ENCODE measurements at places on chromosomes 3 and 15. TPM values are rescaled to one million over a fixed set of nuclear protein-coding genes. Genes with fewer than 3 reads are reported as not detected.
A peak's percentile ranks its signal among the peaks of the same experiment; 100 is the strongest.

- H3K36me3 ChIP-seq: no peaks in the 10 kb centered on the region
- DNase-seq: no peak
- H3K4me3 ChIP-seq: no peak overlapping the region
- no peaks in the 10 kb centered on the region for H3K4me1 ChIP-seq
- no peak overlapping the region for H3K27ac ChIP-seq
- H3K27me3 ChIP-seq: no peaks in the 10 kb centered on the region
Measured at GRCh38 chr3:27467545-27467944, 16.6 kb downstream of the SLC4A7 start.

DNA sequence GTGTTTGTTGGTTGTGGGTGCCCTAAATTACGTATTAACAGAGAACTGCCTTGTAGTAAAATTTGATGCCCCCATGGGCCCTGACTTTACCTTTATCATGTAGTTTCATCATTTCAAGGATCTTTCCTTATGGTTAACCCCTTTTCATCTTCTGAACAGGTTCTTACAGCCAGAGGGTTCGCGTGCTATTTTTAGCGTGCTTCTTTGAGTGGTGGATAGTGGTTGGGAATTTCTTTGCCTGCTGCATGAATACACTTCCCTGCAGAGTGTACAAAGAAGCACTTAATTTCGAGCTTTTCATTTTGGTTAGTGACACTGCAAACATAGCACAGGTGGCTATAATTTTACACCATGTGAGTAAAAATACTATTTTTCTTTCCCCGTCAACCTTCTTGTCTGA lies 231.8 kb downstream of the ROBO2 start:
- no peaks in the 10 kb centered on the region for H3K4me1 ChIP-seq
- no peak for DNase-seq
- no peak overlapping the region for H3K4me3 ChIP-seq

- peak overlapping the region; percentile 4 for H3K4me3 ChIP-seq
- H3K4me1 ChIP-seq: no peaks in the 10 kb centered on the region
- H3K27me3 ChIP-seq: no peaks in the 10 kb centered on the region
- no peak for DNase-seq
- peak overlapping the region; percentile 53 for H3K27ac ChIP-seq
Measured at GRCh38 chr15:101439285-101439919, 50.1 kb downstream of the PCSK6 start.

DNA sequence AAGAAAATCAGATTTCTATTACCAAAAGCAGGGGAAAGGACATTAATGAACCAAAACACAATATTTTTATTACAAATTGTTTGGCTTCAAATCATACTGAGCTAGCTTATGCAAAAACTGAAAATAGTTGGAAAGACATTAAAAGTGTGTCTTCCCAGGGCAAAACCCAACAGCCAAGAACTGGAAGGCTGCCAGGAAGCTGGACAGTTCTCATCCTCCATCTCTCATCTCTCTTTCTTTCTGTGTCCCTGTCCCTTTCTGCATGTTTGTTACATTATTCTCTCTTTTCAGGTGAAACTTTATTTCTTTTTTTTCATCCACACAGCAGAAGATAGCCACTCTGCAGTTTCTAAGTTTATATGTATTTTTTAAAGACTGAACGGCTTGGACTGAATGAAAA lies 41.1 kb upstream of the SNTN start:
- no peaks in the 10 kb centered on the region for H3K36me3 ChIP-seq
- H3K27ac ChIP-seq: no peak overlapping the region
- H3K4me1 ChIP-seq: no peaks in the 10 kb centered on the region
- H3K27me3 ChIP-seq: no peaks in the 10 kb centered on the region
- DNase-seq: no peak

DNA sequence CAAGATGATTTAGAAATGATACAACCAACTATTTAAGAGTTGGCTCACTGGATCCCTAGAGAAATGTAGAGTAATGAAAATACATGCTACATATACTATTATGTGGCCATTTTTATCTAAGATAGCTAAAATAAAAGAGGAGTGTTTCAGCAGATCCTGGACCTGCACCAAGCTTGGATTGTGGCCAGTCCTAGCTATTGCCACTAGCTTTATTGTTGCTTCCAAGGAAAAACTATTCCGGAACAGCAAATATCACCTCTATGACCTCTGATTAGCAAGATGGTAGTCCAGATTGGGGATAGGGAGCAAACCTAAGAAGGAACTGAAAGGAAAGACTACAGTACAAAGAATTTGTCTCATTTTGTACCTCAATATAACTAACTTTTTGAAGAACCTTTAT lies 63.7 kb upstream of the NDN start:
- H3K36me3 ChIP-seq: no peaks in the 10 kb centered on the region
- no peak overlapping the region for H3K4me3 ChIP-seq
- H3K4me1 ChIP-seq: no peaks in the 10 kb centered on the region
- H3K27me3 ChIP-seq: no peaks in the 10 kb centered on the region
- no peak overlapping the region for H3K27ac ChIP-seq
- DNase-seq: no peak

GRCh38 chr3:182503401-182503800 lies 289.9 kb upstream of the ATP11B start:
- no peak overlapping the region for H3K4me3 ChIP-seq
- no peaks in the 10 kb centered on the region for H3K36me3 ChIP-seq
- DNase-seq: no peak
- H3K27me3 ChIP-seq: no peaks in the 10 kb centered on the region

DNA sequence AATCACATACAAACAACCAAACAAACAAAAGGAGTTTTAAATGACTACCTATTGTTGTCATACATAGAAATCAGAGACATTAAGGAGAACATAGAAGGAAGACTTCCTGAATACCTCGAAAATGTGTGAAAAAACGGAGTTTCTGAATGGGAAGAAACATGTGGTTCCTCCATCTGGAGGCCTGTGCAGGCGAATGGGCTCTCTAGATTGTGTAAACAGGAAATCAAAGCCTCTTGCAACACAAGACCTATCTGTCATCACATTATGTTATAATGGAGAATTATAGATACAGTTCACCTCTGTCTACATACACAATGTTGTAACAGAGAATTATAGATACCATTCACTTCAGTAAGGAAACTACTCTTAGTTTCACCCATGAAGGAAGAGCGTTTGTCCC lies 44.1 kb downstream of the RUBCN start:
- no peak overlapping the region for H3K27ac ChIP-seq
- H3K4me3 ChIP-seq: no peak overlapping the region
- H3K36me3 ChIP-seq: no peaks in the 10 kb centered on the region
- H3K4me1 ChIP-seq: no peaks in the 10 kb centered on the region
- H3K27me3 ChIP-seq: no peaks in the 10 kb centered on the region
- DNase-seq: no peak

GRCh38 chr3:46356276-46356675 lies 2.4 kb downstream of the CCR2 start:
- H3K4me1 ChIP-seq: no peaks in the 10 kb centered on the region
- no peak overlapping the region for H3K4me3 ChIP-seq
- H3K27me3 ChIP-seq: no peaks in the 10 kb centered on the region
- DNase-seq: no peak
- no peak overlapping the region for H3K27ac ChIP-seq
- no peaks in the 10 kb centered on the region for H3K36me3 ChIP-seq

DNA sequence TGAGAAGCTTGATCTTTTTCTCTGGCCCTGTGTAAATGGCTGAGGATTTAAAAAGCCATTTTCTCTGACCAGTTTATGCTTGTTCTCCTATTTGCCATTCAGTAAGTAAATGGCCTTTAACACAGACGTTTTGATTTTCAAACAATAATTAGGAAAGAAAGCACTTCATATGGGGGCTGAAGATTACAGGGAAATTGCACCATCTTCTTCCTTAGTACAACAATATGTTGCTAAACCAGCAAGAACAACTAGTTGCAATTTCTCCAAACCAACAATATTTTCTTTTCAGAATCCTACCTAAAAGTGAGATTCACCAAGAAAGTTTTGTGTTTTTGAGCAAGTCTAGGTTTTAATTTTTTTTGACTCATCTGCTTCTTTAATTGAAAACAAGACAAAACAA lies 80.5 kb upstream of the CCNL1 start:
- DNase-seq: no peak
- H3K27me3 ChIP-seq: no peaks in the 10 kb centered on the region
- H3K27ac ChIP-seq: no peak overlapping the region
- no peaks in the 10 kb centered on the region for H3K4me1 ChIP-seq
- H3K36me3 ChIP-seq: no peaks in the 10 kb centered on the region
- no peak overlapping the region for H3K4me3 ChIP-seq

DNA sequence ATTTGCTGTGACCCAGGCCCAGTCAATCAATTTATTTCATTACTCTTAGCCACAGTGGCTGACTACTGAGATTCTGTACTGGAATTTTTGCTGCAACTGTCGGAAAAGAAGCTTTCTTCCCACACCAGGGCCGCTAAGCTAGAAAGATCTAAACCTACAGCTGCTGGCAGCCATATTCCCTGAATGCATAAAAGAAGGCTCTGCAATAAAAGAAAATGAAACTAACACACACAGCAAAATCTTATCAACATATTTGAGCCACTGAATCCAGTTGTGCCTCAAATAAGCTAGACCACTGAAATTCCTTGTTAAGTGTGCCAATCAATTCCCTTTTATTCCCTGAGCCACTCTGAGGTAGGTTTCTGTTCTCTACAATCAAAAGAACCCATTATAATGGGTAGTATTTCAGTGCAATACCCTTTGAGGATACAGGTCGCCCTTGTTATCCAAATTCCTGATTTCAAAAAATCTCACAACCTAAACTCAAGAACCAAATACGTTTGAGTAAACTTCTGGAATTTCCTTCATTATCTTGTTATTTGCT lies 60.3 kb downstream of the MYO9A start:
- H3K27me3 ChIP-seq: no peaks in the 10 kb centered on the region
- DNase-seq: no peak
- H3K36me3 ChIP-seq: no peaks in the 10 kb centered on the region
- no peak overlapping the region for H3K4me3 ChIP-seq
- no peak overlapping the region for H3K27ac ChIP-seq

GRCh38 chr3:178054471-178054870 lies 481.8 kb upstream of the KCNMB2 start:
- H3K36me3 ChIP-seq: no peaks in the 10 kb centered on the region
- DNase-seq: no peak
- H3K27me3 ChIP-seq: no peaks in the 10 kb centered on the region
- H3K4me1 ChIP-seq: peaks cover 3% of the 10 kb centered on the region

DNA sequence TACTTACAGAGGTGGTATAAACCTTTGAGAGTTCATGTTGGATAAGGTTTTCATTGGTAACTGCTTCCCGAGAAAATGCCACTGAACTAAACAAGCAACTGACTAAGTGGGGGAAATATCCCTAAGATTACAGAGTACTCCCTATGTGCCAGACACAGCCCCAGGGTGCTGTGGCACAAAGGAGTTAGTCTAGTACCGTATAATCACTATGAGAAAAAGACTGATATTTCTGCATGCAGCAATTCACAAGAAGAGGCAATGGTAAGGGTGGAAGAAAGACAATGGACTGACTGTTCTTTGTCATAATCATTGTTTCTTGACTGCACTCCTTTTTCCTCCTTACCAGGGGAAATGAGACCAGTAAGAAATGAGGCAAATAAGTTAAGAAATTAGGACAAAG lies 20.0 kb upstream of the SLC25A26 start:
- no peaks in the 10 kb centered on the region for H3K4me1 ChIP-seq
- no peaks in the 10 kb centered on the region for H3K27me3 ChIP-seq
- no peak overlapping the region for H3K27ac ChIP-seq
- H3K4me3 ChIP-seq: no peak overlapping the region

DNA sequence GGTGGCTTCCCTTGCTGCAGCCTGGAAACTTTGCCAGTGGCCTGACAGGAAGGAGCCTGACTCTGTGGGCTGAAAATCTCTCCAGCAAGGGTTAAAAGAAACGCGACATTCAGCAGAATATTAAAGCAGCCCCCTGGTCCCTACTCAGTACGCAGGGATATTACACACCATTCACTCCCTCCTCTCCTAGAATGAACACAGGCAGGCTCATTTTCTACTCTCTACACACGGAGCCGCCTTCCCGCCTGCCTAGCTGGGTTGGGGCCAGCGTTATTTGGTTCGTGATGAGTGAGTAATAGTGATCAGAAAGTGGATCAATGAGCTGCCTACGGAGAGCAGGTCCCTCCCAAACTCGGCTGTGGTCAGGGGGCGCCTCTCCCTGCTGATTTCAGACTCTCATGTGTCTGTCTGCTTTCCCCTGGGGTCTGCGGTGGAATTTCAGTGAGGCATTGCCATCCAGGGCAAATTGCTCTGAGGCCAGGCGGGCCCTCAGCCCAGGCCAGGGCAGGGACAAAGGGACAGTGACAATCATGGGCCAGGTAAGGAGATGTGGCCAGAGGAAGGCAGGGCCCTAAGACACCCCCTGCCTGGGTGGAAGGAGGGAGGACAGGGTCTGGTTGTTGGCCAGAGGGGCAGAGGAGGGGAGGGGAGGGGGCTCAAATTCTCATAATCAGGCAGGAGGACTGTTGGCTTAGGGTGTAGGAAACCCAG lies 2.8 kb downstream of the EPHB1 start:
- no peaks in the 10 kb centered on the region for H3K36me3 ChIP-seq
- no peak for DNase-seq
- no peak overlapping the region for H3K4me3 ChIP-seq
- peaks cover 17% of the 10 kb centered on the region for H3K4me1 ChIP-seq
- peak overlapping the region; percentile 59 for H3K27ac ChIP-seq
- H3K27me3 ChIP-seq: no peaks in the 10 kb centered on the region

MELTF gene
- total RNA-seq: 18.0 TPM

C3orf18 gene
- 7.1 TPM for total RNA-seq

IQCF5 gene
- total RNA-seq: not detected

PLA2G4D gene
- not detected for total RNA-seq

NUSAP1 gene
- 101 TPM for total RNA-seq

SEMA3B gene
- total RNA-seq: 82.3 TPM

CX3CR1 gene
- not detected for total RNA-seq
